Stimulated activated CD4-positive, alpha-beta T cell treated with anti-CD3 and anti-CD28 coated beads, Interleukin-1b, Interleukin-23, amount 100 ng/mL, for 1 hour (primary cell): ENCODE measurements at places on chromosomes 6 and 20.

DNA sequence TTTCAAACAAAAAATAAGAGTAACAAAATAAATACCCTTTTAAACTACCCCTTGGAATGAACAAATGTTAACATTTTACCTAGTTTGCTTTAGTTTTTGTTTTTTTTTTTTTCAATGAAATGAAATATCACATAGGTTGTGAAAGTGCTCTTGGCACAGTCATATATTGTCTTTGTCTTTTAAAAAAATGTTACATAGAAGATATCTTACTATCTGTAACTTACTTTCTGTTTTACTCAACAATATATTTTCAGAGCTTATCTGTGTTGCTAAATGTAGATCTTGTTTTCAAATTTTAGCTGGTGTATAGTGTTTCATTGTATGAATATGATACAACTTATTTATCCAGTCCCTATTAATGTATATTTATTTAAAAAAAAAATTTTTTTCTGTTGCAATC lies 8.6 kb downstream of the CEP57L1 start:
- no peak for DNase-seq

DNA sequence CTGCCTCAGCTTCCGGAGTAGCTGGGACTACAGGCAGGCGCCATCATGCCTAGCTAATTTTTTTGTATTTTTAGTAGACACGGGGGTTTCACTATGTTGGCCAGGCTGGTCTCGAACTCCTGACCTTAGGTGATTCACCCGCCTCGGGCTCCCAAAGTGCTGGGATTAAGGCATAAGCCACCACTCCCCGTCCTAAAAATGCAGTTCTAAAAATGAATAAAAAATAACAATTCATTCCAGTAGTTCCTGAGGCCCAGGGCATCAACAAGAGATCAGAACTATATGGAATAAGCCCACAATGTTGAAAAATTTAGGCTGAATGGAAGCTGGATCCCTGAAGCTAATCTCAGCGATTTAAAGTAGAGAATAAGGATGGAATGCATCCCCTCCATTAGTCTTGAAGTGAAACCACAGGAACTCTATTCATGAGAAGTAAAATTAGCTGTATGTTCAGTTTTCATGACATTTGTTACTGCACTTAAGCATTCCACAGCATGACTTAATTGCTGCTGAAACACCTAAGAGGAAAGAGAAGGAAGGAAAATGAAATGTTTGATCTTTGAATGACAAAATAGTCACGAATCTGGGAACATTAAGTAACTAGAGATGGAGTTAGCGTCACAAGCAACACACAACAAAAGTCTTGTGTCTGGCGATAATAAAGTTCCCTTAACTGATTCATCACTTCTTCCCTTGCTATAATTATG lies 80.4 kb upstream of the RIPOR2 start:
- DNase-seq, result no peak

- no peak for DNase-seq
Measured at GRCh38 chr20:52405417-52405816, 213.8 kb upstream of the ZFP64 start.

- no peak for DNase-seq
Measured at GRCh38 chr20:41336711-41337492, 3.7 kb upstream of the LPIN3 start.

DNA sequence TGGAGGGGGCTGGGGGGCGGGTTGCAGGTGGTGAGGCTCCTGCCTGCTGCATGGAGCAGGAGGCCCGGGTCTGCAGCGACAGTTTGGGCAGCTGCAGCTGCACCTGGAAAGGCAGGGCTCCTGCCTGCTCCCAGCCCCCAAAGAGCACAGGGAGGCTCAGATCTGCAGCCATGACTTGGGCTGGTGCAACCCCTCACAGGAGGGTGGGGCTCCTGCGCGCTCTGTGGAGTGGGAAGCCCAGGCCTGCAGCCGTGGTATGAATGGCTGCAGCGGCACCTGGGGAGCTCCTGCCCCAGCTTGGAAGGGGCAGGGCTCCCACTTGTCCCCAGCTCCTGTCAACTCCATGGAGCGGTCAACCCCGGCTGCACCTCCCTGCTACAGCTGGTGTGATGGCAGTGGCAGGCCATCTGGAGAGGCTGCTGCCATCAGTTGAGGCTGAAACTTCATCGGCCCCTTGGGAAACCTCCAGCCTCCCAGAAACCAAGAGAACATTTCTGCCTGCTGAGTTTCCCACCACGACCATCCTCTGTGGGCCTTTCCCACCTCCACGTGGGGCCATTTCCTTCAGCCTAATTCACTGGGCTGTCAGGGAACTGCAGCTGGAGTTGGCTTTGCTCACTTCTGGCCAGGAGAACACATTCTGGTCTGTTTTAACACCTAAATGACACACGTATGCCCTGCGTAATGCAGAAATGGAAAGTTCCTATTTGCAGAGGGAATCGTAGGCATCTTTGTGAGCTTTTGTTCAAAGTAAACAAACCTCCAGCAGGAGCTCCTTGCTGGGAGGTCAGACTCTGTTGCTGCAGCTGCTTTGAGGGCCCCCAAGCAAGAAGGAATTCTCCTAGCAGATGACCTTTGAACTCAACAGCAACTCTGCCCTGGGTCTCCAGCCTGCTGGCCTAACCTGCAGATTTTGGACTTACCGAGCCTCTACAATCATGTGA lies 429.0 kb downstream of the PREX1 start:
- no peak for DNase-seq

DNA sequence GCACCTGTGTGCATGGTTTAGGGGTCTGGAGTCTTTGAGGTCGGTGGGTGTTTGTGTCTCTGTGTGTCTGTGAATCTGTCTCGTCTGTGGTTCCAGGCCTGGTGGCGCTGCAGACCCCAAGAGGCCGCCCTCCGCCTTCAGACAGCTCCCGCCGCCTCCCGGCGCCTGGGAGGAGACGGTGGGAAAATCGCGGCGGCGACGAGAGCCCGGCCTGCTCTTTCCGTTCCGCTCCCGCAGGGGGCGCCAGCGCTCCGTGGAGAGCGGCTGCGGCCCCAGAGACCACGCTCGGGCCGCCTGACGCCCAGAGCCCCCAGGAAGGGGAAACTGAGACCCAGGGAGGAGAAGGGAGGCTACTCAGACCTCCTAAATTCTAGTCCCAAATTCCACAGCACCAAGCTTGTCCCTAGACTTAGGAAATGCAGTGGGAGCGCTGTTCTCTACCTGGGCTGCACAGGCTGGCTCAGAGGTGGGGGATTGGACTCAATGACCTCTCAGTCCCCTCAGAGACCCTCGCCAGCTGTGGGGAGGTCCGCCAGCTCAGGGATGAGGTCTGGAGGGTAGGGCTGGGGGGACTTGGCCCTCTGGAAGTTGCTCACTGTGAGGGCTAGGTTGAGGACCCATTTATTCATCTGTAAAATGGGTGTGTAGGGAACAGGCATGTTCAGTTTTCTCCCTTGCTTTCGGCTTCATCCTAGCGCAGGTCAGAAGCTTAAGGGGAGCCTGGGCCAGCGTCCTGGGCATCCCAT lies 36.9 kb upstream of the BLCAP start:
- DNase-seq, result peak; percentile 15

GRCh38 chr20:47215653-47216397 lies 140.7 kb downstream of the ZMYND8 start:
- DNase-seq, result no peak

DNA sequence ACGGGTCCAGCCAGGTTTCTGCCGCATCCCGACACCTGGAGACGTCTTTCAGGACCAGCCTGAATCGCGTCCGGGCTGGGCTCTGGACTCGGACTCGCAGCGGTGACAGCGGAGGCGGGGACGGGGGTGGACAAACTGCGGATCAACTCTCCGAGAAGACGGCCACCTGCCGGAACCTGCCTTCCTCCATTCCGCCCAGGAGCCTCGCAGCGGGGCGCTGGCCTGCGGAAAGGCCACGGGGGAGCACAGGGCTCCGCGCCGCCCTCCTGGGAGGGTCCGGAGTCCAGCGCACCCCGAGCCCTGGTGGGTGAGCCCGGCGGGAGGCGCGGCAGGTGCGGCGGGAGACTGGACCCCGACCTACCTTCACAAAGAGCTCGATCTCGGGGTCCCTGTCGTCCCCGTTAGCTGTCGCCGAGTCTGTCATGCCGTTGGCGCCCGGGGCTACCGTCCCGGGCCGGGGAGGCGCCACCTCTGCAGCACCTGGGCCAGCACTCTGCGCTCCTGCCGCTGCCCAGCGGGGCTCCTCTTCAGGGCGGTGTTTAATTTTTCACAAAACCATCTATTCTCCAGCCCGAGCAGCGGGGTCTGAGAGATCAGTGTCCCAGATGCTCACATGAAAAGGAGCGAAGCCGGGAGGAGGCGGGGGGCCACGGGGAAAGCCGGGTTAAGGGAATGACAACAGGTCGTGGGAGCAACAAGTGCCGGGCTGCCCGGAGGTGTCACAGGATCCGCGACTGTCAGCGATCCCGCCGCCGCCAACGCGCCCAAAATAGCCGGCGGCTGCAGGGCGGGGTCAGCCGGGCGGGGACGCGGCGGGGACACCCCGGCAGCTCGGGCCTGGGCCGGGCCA lies at the start of gene CLIC5:
TSS of gene CLIC5 (minus strand) at position 742 of the 850 bp plus-strand sequence. CDS start at position 424, 318 bp downstream.
- no peak for DNase-seq

DNA sequence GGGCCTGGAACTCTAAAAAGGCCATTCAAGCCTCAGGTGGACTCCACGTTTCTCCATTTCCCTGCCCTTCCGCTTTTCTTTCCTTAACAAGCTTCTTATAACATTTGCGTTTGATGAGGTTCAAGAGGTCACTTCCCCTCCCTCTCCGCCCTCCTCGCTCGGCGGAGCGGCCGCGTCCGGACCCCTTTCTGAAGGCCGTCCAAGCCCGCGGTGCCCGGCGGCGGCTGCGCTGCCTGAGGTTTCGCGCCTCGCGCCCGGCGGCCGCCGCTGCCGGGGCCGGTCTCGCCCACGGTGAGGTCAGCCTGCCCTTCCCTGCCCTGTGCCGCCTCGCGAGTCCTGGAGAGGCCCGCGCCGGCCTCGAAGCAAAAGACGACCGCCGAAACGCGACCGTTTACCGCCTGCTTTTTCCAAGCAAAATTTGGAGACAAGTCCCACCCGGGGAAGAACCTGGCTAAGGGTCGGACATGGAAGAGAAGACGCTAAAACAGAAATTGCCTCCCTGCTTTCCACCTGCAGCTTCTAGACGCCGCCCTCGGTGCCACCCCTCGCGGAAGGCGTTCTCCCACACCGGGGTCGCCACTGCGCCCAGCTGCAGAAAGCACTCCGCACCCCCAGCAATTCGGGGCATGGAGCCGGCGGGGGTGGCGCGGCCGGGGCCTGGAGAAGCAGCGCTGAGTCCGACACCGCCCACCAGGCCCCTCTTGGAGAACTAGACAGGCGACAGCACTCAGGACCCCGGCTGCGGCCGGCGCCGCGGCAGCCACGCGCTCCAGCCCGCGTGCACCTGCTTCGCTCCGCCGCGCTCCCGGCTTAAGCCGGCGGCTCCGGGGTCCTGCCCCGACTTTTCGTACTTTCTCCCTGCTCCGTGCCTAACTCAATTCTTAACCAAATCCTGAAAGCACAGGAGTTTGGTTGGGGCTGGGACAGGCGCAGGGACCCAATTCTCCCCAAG lies 11.0 kb upstream of the FOXF2 start:
- DNase-seq, result no peak

DNA sequence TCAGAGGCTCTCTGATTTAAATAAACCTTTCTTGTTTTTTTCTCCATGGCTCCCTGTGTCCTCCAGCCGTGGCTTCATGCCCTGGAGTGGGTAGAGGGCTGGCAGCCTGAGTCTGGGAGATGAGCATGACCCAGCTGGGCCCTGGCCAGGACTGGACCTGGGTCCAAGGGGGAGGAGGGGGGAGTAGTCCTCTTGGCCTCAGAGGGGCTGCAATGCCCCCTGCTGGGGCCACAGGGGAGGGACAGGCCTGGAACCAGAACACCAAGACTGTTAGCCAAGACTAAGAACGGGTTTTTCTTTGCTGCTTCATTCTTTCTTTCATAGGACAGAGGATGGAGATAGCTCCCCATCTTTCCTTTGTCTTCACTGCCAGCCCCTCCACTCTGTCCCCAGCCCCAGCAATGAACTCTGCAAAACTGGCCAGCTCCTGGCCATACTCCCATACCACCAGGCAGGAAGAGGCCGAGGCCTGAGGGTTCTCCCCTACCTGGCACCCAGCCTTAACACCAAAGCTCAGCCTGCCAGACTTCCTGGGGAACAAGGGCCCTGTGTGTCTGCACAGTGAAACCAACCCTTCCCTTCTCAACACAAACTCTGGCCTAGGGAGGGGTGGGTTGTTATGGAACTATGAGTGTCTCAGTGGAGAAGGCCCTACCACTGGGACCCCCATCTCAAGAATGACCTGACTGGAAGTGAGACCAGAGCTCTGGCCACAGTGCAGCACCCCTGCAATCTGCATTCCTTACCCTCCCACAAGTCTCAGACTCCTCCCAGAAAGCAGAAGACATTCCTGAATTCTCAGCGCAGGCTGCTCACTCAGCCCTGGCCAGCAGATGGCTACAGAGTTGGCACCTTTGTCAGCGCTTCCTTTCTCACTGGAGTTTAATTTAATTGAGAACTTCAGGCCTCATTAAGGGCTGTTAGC lies 11.0 kb downstream of the SLC29A1 start:
- no peak for DNase-seq

DNA sequence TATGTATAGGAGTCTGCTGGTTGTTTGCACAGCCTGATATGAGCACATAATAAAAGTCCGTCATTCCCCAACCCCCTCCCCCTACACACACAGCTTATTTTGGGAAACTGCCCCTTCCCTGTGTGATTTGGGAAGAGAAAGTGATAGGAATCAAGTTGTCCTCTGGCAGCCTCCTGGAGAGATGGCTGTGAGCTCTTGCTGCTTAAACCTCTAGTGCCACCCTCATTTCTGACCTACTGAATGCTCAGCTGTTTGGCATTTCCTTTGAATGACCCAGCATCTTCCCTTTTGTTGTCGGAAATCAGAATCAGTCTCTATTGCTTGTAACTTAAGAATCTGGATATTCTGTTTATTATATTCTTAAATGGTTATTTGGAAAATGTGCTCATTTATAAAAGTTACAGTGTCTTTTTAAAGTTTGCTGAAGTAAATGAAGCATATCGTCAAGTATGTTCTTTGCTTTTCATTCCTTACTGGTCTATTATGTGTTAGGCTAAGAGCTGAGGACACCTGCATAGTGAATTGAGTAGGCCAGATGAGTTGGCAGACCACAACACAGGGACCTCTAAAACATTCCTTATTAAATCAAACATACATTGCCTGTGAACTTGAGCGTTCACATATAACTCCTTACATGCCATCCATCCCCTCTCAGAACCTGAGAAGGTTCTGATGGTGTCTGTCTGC lies 5.5 kb downstream of the RWDD2A start:
- no peak for DNase-seq

DNA sequence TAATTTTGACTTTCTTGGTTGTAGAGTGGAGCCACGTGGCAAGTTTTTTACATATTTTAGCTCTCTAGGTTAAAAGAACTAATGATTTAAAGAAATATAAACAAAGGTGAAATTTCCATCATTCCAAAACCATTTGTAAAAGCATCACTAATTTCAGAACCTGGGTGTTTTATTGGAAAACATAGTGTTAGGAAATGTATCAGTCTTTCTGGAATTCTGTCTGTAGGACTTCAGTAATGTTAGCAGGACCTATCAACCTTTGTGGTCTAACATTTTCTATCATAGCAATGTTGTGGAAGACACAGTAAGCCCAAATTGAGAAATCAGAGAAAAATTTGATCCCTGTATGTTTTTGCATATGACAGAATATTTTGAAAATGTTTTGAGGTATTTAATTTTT lies 28.3 kb downstream of the L3MBTL3 start:
- no peak for DNase-seq
